ENCODE measurements at places on chromosomes 3 and 15.

DNA sequence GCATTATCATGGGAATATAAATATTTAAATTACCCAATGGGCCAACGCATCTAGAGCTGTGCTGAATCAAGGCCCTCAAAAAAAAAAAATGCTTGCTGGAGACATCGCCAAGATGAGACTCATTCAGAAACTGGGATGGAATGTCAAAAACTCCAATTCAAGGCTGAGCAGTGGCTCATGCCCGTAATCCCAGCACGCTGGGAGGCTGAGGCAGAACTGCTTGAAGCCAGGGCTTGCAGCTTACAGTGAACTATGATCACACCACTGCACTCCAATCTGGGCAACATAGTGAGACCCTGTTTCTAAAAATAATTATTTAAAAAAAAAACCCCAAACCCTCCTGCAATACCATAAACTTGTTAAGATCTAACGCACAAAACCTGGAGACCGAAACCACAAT is 3.1 kb upstream of the CACNA1D start:
- H3K27me3 ChIP-seq, result peaks cover 62% of the 10 kb centered on the region
- no peak overlapping the region for H3K4me3 ChIP-seq
- no peak overlapping the region for H3K27ac ChIP-seq
- no peaks in the 10 kb centered on the region for H3K36me3 ChIP-seq

DNA sequence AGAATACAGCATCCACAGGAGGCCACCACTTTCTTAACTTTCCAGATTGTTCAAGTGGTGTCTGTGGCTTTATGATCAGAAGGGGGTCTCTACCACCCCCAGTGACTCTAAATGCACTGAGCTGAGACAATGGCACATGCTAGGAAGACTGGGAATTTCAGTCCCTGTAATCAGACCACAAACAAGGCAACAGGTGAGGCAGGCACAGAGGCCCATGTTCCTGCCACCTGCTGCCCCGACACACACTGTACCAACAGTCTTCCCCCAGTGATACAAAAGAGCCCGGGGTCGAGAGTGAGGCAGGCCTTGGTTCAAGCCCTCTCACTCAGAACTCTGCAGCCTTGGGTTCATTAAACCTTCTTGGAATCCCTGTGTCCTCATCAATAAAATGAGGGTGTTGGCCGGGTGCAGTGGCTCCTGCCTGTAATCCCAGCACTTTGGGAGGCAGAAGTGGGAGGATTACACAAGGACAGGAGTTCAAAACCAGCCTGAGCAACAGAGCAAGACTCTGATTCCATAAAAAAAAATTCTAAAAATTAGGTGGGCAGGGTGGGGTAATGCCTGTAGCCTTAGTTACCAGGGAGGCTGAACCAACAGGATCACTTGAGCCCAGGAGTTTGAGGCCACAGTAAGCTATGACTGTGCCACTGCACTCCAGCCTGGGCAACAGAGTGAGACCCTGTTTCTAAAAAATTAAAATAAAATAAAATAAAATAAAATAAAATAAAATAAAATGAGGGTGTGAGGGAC is 55.8 kb downstream of the ADCY5 start:
- H3K4me1 ChIP-seq, result no peaks in the 10 kb centered on the region
- peaks cover 60% of the 10 kb centered on the region for H3K27me3 ChIP-seq
- H3K36me3 ChIP-seq, result no peaks in the 10 kb centered on the region
- no peak overlapping the region for H3K27ac ChIP-seq
- DNase-seq, result no peak

- peaks cover 18% of the 10 kb centered on the region for H3K36me3 ChIP-seq
- H3K27ac ChIP-seq, result no peak overlapping the region
- no peak for DNase-seq
- H3K4me3 ChIP-seq, result no peak overlapping the region
- no peaks in the 10 kb centered on the region for H3K27me3 ChIP-seq
These were observed 20.4 kb downstream of the SYNM start for GRCh38 chr15:99125061-99125891.

- H3K4me1 ChIP-seq, result no peaks in the 10 kb centered on the region
- H3K27ac ChIP-seq, result no peak overlapping the region
- no peak overlapping the region for H3K4me3 ChIP-seq
- H3K36me3 ChIP-seq, result peaks cover 68% of the 10 kb centered on the region
- DNase-seq, result no peak
These were observed 6.5 kb upstream of the EIF4G1 start for GRCh38 chr3:184307915-184308314.

- peak; percentile 89 for DNase-seq
- no peaks in the 10 kb centered on the region for H3K27me3 ChIP-seq
- H3K4me1 ChIP-seq, result no peaks in the 10 kb centered on the region
- no peaks in the 10 kb centered on the region for H3K36me3 ChIP-seq
- H3K4me3 ChIP-seq, result no peak overlapping the region
- H3K27ac ChIP-seq, result peak overlapping the region; percentile 88
These were observed 363.1 kb upstream of the PLSCR5 start for GRCh38 chr3:146968204-146968651.

DNA sequence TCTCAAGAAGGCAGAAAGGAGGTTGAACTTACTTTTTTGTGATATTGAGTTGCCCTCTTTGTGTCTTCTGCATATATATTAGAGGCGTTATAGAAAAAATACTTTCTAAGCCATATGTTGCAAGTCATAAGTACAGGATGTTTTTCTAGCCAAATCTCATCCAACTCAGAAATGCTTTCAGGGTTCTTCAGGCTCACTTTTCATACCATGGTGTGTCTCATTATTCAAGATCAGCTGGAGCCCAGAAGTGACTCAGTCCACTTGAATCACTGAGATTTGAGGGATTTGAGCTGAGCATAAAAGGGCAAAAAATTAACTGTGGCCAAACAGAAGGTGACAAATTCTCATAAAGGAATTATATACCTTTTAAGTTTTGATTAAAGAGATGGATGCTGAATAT is 157.3 kb downstream of the WNT5A start:
- peaks cover 22% of the 10 kb centered on the region for H3K4me1 ChIP-seq
- peak; percentile 90 for DNase-seq
- no peaks in the 10 kb centered on the region for H3K27me3 ChIP-seq
- peak overlapping the region; percentile 22 for H3K4me3 ChIP-seq
- peak overlapping the region; percentile 92 for H3K27ac ChIP-seq
- H3K36me3 ChIP-seq, result no peaks in the 10 kb centered on the region

- no peaks in the 10 kb centered on the region for H3K27me3 ChIP-seq
- H3K4me1 ChIP-seq, result peaks cover 34% of the 10 kb centered on the region
- H3K36me3 ChIP-seq, result peaks cover 20% of the 10 kb centered on the region
- H3K27ac ChIP-seq, result peak overlapping the region; percentile 82
These were observed 6.3 kb downstream of the BHLHE40 start for GRCh38 chr3:4985330-4986174.

DNA sequence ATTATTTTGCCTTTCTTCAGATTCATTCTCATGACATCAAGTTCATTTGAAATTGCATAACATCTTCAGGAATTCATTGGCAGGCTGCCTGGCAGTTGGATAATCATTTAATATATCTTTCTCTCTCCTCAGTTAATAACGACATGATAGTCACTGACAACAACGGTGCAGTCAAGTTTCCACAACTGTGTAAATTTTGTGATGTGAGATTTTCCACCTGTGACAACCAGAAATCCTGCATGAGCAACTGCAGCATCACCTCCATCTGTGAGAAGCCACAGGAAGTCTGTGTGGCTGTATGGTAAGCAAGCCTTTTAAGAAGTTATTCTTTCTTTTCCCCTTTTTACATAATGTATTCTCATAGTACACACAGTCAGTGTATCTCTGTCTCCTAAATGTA is 38.2 kb downstream of the TGFBR2 start:
- peaks cover 5% of the 10 kb centered on the region for H3K4me1 ChIP-seq
- peak; percentile 58 for DNase-seq
- no peak overlapping the region for H3K4me3 ChIP-seq
- H3K36me3 ChIP-seq, result peaks cover 12% of the 10 kb centered on the region

GRCh38 chr3:169871129-169871886 is 1.6 kb upstream of the LRRC31 start:
- DNase-seq, result no peak
- H3K4me1 ChIP-seq, result peaks cover 9% of the 10 kb centered on the region
- H3K36me3 ChIP-seq, result no peaks in the 10 kb centered on the region
- H3K27me3 ChIP-seq, result no peaks in the 10 kb centered on the region
- H3K27ac ChIP-seq, result no peak overlapping the region

- no peak for DNase-seq
- no peak overlapping the region for H3K4me3 ChIP-seq
- no peaks in the 10 kb centered on the region for H3K36me3 ChIP-seq
- no peak overlapping the region for H3K27ac ChIP-seq
These were observed 444.9 kb upstream of the TBL1XR1 start for GRCh38 chr3:177642042-177642803.

Data from mesenchymal stem cell (in vitro differentiated cells and primary cell).